ENCODE measurements at places on chromosomes 5 and 9.
A peak's percentile ranks its signal among the peaks of the same experiment; 100 is the strongest.

GRCh38 chr5:31366941-31367340 is 165.0 kb downstream of the DROSHA start:
- no peak for DNase-seq

GRCh38 chr5:150272531-150272930 is 17.0 kb downstream of the CAMK2A start:
- DNase-seq: no peak

DNA sequence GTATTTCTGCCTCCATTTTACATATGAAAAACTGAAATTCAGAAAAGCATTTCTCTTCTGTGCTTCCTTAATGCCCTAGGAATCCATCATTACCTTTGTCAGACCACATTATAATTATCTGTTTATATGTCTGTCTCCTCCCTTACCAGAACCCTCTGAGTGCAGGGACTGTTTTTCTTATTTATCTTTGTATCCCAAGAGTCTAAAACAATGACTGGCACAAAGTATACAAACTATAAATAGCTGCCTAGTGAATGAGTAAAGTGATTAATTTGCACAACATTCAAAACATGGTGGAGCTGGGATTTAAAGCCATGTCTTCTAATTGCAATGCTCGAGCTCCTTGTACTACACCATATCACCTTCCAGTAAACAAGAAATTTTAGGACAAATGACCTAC is 49.3 kb upstream of the HK3 start:
- DNase-seq: no peak

DNA sequence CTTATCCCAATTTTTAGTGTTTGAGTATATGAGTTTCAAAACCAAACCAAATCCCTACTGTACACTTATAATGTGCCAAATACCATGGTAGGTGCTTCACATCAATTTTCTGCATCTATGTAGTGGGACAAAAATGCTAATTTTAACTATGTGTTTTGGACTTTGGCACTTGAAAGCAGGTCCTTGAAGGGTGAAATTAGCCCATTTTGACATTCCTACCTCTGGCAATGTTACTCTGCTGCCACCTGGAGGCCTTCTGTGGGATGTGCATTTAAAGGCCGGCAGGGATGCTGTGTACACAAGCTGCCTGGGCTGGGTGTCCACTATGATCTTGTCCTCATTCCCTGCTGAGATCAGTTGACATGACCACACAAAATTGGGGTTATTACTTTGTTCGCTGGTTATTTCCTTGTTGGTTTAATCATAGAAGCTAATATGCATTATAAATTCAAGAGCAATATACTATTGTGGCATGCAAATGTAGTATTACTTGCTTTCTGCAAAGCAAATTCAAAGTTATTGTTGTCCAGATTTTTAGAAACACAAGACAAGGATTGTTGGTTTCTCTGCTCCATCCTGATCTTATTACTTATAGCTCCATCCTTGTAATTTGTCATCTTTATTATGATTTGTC is 166.8 kb downstream of the ARHGEF28 start:
- peak; percentile 67 for DNase-seq

DNA sequence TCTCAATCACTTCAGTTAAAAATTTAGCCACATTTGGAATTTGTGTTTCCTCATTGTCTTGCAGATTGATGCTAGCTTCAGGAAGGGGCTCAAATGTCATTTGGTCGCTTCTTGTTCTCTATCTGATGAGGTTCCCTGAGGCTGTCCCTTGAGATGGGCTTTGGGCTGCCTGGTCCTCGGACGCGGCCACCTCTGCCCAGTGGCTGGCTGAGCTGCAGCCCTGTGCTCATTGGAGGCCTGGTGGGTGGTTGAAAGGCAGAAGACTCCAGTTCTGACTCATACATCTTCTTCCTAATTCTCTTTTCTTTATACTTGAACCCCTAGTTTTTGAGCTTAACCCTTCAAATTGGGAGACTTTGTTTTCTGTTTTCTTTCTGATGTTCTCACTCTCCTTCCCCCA is 78.8 kb upstream of the NTRK2 start:
- DNase-seq: no peak

DNA sequence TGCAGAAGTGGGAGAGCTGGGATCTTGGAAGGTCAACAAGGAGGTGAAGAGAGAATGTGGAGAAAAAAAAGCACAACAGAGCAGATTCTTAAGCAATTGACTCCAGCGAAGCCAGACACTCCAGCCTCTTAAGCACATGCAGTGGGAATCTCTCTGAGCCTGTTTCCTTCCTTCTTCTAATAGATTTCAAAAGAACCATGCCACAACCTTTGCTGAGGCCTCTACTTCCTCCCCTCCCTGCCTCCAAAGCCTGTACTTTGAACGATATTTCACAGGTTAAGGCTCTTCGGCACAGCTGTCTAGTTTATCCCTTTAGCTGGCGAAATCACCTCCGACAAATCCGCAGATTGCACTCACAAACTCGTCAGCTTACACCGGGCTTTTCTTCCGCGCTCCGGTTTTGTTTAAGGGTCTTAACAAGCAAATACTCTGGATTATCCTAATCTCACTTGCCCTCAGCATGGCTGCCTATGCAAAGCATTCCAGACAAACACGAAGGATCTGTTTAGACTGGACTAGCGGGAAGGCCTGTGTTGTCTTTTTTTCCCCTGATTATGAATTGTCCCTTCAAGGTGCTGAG is 211.6 kb upstream of the PANK3 start:
- no peak for DNase-seq

DNA sequence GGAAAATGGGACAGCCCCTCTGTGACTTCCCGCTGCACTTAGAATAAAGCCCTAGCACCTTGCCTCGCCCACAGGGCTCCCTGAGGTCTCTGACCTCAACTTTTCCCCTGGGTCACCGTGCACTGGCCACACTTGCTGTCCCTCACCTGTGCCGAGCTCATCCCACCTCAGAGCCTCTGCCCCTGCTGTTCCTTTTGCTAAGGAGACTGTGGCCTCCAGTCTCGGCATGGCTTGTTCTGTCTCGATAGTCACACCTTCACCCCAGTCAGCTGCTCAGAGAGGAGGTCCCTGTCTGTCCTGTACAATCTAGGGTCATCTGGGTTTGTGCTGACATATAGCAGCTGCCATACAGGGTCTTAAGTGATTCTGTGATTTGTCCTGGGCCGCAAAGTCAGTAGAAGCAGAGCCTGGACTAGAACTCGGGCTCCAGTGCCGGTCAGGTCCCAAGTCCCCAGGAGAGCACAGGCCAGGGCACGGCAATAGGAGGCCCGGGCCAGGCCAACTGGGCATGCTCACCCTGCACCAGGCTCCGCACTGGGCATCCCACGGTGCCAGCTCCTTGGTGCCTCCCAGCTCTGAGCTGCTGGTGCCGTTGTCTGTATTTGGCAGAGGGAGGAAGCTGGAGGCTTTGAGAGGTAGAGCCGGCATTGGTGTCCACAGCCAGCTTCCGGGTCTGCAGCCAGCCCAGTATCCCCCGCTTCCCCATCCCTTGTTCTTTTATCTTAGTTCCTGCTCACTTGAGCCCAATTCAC is 35.2 kb downstream of the NCS1 start:
- no peak for DNase-seq

DNA sequence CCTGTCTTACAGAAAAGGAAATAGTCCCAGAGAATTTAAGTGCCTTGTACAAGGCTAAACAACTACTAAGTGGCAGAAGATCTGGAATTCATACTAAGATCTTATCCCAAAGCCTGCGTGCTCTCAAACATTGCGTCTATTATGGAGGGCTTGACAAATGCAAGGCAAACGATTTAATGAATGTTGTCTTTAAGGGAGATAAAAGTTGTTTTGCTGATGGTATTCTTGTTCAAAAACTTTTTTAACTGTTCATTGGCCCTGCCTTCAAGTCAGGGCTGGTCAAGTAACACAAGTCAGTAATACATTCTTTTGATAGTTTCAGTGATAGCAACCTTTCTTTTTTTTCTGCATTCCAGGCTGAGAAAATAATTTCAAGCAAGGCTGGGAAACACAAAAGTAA is 1.7 kb upstream of the SLC38A9 start:
- no peak for DNase-seq

Data from progenitor cell of endocrine pancreas (in vitro differentiated cells).